Activated T-cell treated with anti-CD3 and anti-CD28 coated beads for 1 hour (primary cell): ENCODE measurements at places on chromosomes 12 and 14.

DNA sequence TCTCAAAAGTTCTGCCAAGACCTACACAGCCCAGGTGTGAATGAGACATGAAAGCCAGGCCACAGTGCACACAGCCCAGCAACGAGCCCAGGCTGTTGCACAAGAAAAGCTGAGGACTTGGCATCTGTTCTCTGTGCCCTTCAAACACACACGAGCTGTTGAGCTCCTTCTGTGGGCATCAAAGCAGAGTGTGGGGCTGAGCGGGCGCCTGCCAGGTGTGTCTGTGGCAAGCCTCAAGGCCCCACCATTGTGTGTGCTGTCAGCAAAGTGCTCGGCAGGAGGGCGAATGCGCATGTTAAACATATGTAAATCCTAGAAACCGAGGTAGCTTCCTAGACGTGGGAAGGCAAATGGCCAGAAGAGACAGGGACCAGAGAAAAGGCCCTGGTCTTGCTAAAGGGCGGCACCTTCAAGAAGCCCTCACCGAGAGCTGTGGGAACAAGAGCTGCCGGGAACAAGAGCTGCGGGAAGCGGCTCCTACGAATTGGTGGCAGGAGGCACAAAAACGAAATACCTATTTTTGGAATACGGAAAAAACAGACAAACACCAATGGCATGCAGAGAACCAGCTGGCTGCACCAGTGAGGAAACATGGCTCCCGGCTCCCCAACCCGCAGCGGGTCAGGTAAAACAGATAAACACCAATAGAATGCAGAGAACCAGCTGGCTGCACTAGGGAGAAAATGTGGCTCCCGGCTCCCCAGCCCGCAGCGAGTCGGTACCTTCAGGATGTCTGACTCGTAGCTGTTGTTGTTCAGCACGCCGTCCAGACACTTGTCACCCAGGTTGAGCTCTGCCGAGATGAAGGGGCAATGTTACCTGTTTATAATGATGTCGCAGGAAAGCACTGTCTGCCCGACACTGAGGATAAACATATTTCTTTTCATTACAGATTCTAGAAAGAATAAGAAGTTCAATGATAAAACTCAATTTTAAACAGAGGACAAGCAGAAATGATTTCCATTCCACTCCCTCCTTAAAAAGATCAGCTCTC, 19.0 kb upstream of the GOLGA3 start:
- DNase-seq = no peak

- no peak for DNase-seq
Measured at GRCh38 chr12:83665634-83666218, 979.0 kb downstream of the TMTC2 start.

- no peak for DNase-seq
Measured at GRCh38 chr12:75840994-75841355, 190.6 kb downstream of the PHLDA1 start.

- DNase-seq = no peak
Measured at GRCh38 chr14:37824939-37825712, 229.7 kb downstream of the TTC6 start.

DNA sequence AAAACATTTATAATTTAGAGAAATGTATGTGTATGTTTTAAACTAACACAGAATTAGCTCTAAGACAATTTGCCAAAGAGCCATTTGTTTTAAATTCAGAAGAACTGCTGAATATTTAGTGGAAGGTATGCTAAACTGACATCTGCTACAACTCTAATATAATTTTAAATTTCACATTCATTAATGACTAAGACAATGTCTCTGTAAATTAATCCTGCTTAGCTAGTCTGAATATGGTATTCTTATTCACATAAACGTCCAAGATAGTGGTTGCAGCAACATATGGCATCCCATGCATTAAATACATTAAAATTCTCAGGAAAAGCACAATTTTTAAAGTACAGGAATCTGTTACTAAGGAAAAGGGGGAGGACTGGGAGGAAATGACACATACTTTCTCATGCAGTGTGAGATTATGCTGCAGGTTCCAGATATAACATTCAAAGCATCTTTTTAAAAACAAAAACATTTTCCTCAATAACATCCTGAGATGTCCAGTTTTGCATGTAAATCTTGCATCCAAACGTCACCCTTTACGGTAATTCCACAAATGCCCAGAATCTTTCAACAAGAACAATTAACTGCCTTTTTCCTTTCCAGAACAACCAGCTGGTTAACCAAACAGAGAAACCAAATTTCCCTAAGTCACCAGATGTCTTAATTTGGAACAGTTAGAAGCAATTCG, 26.9 kb downstream of the WDR89 start:
- DNase-seq = no peak

DNA sequence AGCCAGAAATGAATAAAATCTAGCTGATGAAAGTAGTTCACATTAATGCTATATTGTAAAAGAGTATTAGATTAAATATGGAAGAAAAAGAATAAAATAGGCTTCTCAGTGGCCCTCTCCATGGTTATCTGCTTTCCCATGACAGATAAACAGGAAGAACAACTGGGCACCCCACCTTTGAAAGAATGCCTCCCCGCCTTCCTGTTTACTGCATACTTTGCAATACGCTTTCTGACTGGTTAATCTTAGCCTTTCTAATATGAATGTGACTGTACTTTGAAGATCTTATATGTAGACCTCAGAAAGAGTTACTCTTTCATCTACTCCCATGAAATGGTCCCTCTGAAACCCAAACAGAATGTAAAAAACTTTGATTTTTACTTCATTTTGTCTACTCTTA, 34.1 kb upstream of the DAAM1 start:
- DNase-seq = no peak

GRCh38 chr12:119415714-119416113, 81.2 kb downstream of the CCDC60 start:
- DNase-seq = no peak
